ENCODE measurements at places on chromosomes 11 and 22. TPM values are rescaled to one million over a fixed set of nuclear protein-coding genes. Genes with fewer than 3 reads are reported as not detected.

The MMP13 gene
- total RNA-seq = not detected

The PNPLA5 gene
- not detected for total RNA-seq

The LRRC74B gene
- total RNA-seq = not detected

The CARD18 gene
- total RNA-seq = not detected

The DNAJB7 gene
- not detected for total RNA-seq

The ENTHD1 gene
- total RNA-seq = not detected

The ROBO4 gene
- total RNA-seq = 132 TPM

The SOX10 gene
- not detected for total RNA-seq

The CADM1 gene
- 20.8 TPM for total RNA-seq

The OTOG gene
- total RNA-seq = not detected
